Stimulated activated CD8-positive, alpha-beta memory T cell treated with anti-CD3 and anti-CD28 coated beads, Interleukin-2, amount 100 ng/mL, for 48 hours (primary cell): ENCODE measurements at places on chromosomes 7 and 10.

GRCh38 chr10:59434463-59435321 is 72.3 kb upstream of the FAM13C start:
- DNase-seq = no peak

GRCh38 chr10:75009426-75009825 is 102.0 kb upstream of the SAMD8 start:
- DNase-seq = no peak

DNA sequence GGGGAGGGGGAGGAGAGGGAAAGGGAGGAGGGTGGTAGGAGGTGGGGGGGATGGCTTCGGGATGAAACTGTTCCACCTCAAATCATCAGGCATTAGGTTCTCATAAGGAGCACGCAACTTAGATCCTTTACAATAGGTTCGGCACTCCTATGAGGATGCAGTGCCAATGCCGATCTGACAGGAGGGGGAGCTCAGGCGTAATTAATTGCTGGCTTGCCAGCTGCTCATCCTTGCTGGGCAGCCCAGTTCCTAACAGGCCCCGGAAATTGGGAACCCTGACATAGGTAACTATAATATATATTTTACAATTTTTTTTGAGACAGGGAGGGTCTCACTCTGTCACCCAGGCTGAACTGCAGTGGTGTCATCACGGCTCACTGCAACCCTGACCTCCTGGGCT is 118.8 kb upstream of the SFMBT2 start:
- no peak for DNase-seq

GRCh38 chr7:158812684-158813083 is 16.6 kb downstream of the ESYT2 start:
- no peak for DNase-seq

DNA sequence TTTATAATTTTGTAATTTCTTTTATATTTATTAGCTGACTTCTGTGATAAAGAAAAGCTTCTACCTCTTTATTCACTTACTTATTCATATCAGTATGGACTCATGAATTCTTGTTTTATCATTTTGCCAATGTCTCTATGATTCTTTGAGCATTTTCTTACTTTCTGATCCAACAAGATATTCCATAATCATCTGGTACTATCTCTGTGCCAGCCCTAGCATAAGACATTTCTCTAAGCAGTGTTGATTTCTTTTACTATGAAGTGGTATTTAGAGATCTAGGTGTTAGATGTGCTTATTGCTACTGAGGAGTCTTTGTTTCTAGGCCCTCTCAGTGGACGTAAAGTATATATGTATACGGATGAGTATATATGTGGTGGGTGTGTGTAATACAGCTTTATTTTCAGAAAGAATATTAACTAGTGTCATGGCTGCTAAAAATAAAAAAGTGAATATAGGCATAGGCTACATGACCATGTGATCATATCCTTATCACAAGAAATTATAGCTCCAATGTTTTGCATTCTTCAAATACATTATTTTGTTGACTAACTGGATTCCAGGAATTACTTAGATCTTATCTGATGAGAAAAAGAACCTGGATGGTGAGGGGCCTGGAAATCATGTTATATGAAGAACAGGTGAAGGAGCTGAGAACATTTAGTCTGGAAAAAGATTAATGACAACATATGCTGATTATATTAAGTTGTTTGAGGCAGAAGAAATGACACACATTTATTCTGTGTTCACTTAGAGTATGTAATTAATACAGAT is 13.1 kb downstream of the PHTF2 start:
- DNase-seq = no peak

- DNase-seq = no peak
These were observed 795 bp downstream of the LHFPL3 start for GRCh38 chr7:104328970-104329825.
